Left cardiac atrium (tissue), 4 donors: ENCODE measurements at places on chromosomes 3 and 15. TPM values are rescaled to one million over a fixed set of nuclear protein-coding genes. Genes with fewer than 3 reads are reported as not detected.

IQCH gene
- 1.1 TPM for total RNA-seq

CILP gene
- 31.1 TPM for total RNA-seq

OIP5 gene
- 0.21 TPM for total RNA-seq

SERINC4 gene
- total RNA-seq, result 0.24 TPM

TMEM40 gene
- 6.5 TPM for total RNA-seq

GOLGA8T gene
- total RNA-seq, result 1.4 TPM

AADACL2 gene
- not detected for total RNA-seq

ABI3BP gene
- total RNA-seq, result 72.0 TPM

C3orf80 gene
- 0.47 TPM for total RNA-seq

SERPINI2 gene
- total RNA-seq, result 1.1 TPM

C3orf52 gene
- 0.41 TPM for total RNA-seq

MORC1 gene
- total RNA-seq, result not detected

MLF1 gene
- total RNA-seq, result 199 TPM

ADGRG7 gene
- not detected for total RNA-seq

CPNE9 gene
- not detected for total RNA-seq
